ENCODE measurements at places on chromosomes 16 and 17.

DNA sequence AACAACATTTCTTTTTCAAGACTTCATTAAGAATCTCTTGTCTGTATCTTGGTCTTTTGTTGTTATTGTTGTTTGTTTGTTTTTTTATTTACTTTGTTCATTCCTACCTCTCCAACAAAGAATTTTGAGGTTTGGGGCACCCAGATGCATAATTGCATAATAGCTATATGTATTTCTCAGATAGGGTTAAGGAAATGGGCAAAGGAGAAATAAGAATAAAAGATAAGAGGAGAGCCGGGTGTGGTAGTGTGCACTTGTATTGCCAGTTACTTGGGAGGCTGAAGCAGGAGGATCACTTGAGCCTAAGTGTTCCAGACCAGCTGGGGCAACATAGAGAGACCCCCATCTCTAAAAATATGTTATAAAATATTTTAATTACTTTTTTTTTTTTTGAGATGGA is 30.5 kb downstream of the CDH1 start:
- no peak for DNase-seq

DNA sequence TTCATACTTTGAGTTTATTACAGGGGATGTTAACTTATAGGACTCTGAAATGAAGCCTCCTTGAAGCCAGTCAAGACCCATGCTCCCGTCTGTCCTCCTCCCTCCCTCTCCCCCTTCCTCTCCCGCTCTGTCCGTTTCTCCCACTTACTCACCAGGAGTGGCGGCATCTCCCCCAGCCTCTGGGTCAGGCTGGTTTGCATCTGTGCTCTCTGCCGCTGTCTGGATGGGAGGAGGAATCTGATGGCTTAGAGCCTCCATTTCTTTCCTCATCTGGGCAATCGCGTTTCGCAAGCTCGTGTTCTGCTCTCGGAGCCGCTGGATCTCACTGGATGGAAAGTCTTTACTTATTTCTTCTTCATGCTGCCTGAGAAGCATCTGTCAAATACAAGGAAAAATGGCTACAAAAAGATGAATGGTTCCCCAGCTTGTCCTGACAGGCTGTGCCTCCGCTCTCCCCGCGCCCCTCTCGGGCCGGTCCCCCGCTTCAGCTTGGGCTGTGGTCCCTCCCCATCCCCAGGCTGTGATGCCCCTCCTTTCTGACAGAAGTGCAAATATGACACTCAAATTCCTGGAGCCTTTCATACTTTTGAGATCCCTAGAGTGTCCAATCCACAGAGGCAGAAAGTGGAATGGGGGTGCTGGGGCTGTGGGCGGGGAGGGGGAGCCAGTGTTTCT is 40.0 kb downstream of the CCDC57 start:
- no peak for DNase-seq

DNA sequence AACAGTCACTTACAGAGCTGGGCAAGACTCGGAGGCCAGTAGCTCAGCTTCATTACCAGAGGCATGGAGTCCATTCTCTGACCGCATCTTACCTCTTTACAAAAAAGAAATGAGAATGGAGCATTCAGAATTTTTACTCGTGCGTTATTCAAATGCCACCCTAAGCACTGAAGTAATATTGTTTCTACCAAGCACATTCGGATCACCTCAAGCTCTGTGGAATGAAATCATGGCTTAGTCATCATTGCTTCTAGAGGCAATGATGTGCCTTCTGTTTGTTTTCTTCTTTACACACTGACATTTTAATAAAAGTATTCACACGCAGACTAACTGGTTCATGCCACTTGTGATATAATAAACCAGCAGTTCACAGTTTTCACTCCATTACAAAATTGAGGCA is 206.8 kb downstream of the PHKB start:
- no peak for DNase-seq

- no peak for DNase-seq
These were observed 13.3 kb downstream of the AKTIP start for GRCh38 chr16:53489755-53490154.

- DNase-seq = no peak
These were observed 97.0 kb downstream of the WWOX start for GRCh38 chr16:78196502-78196901.

DNA sequence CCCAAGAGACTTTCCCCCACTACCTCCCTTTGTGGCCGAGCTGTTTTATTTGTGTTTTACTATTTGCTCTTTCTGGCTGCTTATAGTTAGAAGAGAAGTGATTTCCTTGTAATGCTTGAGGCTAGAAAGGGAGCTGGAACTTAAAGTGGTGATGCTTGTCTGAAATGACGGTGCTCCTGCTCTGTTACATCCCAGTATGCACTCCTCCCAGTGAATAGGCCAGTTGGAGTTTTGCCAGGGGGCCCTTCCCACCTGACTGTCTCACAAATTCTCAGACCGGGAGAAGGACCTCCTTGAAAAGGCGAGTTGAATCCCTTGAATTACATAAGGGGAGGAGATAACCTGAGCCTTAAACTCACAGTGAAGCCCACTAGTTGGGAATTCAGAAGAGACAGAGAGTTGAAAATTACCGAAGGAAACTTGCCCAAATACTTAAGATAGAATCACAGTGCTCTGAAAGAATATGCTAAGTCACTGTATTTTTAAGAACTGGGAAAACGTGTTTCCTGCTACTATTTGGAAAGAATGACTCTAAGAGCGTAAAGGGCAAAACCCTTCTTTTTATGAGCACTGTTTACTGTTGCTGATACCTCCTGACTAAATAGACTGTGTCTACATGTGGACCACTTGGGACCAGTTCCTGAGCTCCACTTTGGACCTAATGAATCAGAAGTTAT is 84.7 kb upstream of the CLEC3A start:
- DNase-seq = no peak

DNA sequence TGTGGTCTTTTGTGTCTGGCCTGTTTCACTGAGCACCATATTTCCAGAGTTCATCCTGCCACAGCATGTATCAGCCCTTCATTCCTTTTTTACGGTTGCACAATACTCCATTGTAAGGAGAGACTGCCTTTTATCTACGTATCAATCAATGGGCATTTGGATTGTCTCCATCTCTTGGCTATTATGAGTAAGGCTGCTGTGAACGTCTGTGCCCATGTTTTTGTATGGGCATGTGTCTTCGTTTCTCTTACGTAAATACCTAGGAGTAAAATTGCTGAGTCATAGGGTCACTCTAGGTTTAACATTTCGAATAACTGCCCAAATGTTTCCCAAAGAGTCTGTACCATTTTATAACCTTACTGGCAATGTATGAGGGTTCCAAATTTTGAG is 202.8 kb upstream of the FOXF1 start:
- no peak for DNase-seq

DNA sequence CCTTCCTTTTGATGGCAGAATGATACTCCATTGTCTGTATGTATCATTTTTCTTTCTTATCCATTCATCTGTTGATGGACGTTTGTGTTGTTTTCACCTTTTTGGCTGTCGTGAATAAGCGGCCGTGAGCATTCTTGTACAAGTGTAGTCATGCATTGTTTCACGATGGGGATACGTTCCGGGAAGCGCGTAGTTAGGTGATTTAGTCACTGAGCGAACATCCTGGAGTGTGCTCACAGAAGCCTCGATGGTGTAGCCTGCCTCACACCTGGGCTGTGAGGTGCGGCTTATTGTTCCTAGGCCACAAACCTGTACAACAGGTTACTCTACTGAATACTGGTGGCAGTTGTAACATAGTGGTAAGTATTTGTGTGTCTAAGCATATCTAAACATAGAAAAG is 136.5 kb downstream of the CMIP start:
- DNase-seq = no peak

DNA sequence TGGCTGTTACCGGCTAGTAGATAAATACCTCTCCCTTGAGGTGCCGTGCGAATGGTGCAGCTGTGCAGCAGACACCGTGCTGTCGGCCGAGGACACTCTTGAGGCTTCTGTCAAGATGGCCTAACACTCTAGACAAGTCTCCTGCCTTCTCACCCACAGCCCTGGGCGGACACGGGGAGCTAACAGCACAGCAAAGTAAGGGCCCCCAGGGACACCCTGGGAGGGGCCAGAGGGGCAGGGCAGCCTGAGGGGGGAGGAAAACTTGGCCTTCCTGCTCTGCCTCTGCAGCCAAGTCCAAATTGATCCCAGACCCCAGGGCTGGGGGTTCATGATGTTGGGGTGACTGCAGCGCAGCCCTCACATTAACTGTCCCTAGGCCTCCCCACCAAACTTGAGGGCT is 210.2 kb downstream of the RPTOR start:
- DNase-seq = no peak

- no peak for DNase-seq
These were observed 11.6 kb upstream of the CBX4 start for GRCh38 chr17:79850571-79851460.

DNA sequence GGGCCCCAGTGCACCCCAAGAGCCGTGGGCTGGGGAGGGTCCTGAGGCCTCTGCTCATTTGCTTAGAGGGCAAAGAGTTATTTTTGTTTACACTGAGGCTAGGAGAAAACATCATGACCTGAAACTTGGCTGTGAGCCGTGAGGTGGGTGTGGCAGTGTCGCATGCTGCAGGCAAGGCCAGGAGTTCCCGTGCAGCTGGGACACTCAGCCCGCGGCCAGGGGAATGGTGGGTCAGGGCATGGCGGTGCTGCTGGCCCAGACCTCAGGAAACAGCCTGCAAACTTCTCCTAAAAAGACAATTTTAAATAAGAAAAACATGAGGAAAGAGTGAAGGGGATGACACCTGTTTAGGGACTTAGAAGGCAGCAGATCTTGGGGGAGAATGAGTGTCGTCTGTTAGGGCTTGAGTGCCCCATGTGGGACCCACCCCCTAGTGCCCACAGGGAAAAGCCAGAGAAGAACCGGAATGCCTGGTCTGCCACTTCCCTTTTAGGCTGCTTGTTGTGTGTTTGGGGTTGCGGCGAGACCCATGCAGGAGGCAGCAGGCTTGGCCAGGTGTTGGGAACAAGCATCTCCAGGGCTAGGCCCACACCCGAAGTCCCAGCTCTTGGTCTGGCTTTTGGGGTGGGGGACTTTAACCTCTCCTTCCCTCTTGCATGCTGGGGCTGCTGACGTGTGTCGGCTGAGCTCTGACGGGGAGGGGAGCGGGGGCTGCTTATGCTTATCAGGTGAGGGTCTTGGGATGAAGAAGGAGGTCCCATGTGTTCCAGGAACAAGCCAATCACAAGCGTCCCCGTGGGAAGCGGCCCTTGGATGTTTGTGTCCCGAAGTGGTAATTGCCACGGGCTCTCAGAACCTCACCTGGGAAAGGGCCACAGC is 80.9 kb upstream of the GNG13 start:
- no peak for DNase-seq

DNA sequence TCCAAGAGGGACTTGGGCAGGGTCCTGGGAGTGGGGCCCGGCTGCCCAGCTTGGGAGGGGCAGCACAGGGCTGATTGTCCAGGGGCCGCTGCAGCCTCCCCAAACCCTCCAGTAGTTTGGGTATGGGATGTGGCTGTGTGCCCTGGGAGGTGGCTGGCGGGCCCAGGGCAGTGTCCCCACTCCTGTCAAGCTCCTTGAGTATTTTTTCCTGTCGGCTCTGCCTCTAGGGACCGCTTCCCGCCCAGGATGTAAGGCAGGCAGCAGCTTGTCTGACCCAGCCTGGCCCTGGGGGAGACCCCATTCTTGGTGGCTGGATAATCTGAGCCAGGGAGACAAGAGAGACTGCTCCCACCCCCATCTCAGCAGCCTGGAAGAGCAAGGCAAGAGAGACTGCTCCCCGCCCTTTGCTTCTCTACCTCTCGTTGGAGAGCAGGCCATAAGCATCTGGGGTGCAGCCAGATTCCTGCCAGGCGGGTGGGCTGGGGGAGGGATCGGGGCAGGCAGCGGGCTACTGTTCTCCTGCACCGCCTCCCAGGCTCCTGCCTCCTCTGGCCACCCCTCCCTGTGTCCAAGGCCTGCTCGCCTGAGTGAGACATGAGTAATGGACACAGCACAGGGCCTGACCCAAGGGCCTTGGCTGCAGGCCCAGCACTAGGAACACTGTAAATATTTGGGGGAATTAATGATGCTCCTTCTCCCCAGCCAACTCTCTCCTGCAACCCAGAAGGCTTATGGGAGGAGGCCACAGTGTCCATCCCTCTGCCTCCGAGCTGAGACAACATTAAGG is 18.4 kb upstream of the ITGA3 start:
- DNase-seq = no peak

GRCh38 chr17:7011942-7012254 is 526 bp upstream of the RNASEK start:
- no peak for DNase-seq

DNA sequence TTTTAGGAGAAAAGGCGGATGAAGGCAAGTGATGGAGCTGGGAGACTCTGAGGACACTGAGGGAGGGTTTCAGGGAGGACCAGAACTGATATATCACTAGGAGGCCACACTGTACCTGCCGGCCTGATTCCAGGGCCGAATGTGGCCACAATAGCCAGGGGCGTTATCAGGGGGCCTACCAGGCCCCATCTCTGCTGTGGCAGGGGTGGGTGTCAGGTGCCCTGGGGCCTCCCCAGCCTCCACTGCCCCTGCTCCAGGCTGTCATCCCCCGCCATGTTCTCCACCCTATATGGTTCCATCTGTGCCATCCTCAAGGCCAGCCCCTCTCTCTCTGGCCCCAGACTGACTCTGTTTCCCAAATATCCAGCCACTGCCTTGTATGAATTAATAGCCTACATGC is 246.5 kb downstream of the GSG1L start:
- no peak for DNase-seq

DNA sequence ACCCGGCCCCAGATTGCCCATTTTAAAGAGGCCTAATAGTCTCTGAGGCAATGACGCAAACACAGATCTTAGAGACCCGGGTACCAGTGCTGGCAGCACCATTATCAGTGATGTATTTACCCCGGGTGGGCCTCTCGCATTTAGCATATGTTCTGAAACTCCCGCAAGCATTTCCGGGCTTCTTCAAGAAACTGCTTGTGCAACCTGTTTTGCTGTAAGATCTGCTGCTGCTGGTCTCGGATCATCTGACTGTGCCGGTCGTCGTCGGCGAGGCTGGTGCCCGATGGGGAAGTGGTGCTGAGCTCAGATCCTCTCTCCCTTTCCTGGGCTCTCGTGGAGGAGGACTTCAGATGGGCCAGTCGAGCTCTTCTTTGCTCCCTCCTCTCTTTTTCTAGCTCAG is 12.5 kb downstream of the CEP295NL start:
- DNase-seq = peak; percentile 41

DNA sequence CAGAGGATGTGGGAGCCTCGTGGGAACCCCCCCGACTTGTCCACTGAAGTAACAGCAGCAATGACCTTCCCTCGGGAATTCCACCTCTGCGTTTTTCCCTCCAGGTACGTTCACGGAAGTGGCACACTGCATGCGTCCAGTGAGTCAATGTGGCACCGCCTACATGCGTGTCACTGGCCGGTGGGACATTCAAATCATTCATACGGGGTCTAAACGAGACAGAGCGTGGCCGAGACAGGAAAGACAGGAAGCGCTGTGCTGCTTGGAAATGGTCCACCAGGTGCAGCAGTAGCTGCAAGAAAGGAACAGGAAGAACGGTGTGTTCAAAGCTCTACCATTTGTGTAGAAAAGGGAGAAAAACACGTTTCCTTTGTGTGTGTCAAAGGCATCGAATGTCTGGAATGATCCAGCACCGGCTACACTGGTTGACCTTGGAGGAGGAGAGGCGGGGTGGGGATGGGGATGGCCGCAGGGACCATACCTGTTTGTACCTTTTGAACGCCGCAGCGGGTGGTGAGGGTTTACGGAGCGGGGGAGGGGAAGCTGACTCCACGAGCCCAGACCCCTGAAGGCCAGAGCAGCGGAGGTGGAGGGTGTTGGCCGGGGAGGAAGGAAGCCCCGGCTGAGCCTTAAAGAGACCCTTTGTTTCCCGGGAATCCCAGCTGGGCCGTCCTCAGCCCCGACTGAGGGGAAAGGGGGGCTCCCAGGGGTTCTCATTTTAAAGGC is 1.7 kb upstream of the PGAP6 start:
- DNase-seq = peak; percentile 28

Measured in T follicular helper cell (primary cell).